ENCODE measurements at places on chromosomes 6 and 20.

DNA sequence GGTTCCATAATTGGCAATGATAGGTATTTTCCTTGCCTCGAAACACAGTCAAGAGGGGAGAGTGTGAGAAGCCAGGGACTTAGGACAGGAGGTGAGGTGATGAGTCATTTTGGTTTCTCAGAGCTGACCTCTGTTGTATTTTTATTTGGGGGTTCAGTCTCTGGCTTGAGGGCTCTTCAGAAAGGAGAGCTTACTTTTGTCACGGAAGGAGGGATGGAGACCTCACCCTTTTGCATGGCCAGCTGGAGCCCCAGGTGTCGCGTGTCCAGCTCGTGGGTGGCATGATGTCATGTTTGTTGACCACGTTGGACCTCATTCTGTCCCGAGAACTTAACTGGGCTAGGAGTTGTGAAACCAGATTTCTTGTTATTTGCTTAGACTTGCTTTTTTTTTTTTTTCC lies 293.9 kb downstream of the QKI start:
- DNase-seq, result peak; percentile 21

- no peak for DNase-seq
These were observed 109.1 kb downstream of the LY86 start for GRCh38 chr6:6697620-6698019.

DNA sequence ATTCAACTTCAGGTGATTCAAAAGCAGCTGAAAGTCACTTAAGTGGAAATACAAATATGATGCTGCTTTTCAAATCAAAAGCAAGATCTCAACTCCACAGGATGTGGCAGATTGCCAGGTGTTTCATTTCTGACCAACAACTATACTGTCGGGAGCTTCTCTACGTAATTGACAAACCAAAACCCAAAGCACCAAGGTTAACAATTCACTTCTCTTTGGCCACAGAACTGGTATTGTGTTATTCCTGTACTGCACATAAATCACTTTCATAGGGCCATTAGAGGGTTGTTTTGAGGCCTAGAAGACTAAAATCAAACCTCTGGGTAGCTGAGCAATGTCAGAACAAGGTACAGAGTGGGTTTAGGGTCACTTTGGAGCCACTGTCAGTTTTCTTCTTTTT lies 169.7 kb downstream of the HAO1 start:
- DNase-seq, result peak; percentile 95

- DNase-seq, result no peak
These were observed 590.7 kb downstream of the EYS start for GRCh38 chr6:65116326-65116725.

- no peak for DNase-seq
These were observed 52.1 kb upstream of the CAP2 start for GRCh38 chr6:17341117-17341805.

- no peak for DNase-seq
These were observed 30.2 kb upstream of the TBC1D7 start for GRCh38 chr6:13358511-13358910.

- DNase-seq, result no peak
These were observed 79.8 kb downstream of the TBC1D7 start for GRCh38 chr6:13248584-13248985.

All from DMS53 (cell line).